SK-N-SH (cell line): ENCODE measurements at places on chromosomes 5 and 9. TPM values are rescaled to one million over a fixed set of nuclear protein-coding genes. Genes with fewer than 3 reads are reported as not detected.

The HTR1A gene
- not detected in 2 replicates for polyA plus RNA-seq

GRCh38 chr5:128225245-128226030 lies 141.9 kb downstream of the SLC12A2 start:
- no peak for DNase-seq

The SHOC1 gene
- not detected in 2 replicates for polyA plus RNA-seq

DNA sequence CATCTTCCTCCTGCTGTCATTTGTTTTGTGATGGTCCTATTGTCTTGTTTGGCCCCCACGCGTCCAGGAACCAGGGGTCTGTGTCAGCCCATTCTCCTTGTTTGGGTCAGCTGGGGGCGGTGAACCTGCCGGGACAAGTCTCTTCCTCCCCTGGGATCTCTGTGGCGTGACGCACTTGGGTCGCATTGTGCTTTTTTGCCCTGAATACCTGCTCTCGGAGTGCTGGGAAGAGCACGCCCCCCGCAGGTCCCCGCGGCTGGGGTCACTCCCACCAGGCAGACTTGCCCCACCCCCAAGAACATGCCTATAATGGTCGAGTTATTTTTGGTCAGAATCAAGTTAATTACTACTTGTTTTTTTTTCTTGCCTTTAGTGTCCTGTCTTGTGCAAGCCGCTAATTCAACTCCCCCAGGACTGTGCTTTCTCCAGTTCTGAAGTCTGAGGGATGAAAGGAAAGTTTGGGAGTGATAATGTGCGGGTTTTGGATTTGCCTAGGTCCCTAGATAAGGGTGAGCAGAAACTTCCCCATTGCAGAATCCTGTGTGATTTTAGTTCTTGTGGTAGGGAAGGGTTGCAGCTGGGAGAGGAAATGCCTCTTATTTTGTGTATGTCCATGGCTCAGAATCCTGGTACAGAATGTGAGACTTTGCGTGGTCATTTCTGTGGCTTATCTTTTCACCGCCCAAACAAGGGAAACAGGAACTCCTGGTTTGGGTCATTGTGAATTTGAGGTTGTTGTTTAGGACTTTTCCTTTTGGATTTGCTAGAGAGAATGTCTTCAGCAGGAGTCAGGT lies 789 bp downstream of the ACER2 start:
- DNase-seq, result peak; percentile 63

DNA sequence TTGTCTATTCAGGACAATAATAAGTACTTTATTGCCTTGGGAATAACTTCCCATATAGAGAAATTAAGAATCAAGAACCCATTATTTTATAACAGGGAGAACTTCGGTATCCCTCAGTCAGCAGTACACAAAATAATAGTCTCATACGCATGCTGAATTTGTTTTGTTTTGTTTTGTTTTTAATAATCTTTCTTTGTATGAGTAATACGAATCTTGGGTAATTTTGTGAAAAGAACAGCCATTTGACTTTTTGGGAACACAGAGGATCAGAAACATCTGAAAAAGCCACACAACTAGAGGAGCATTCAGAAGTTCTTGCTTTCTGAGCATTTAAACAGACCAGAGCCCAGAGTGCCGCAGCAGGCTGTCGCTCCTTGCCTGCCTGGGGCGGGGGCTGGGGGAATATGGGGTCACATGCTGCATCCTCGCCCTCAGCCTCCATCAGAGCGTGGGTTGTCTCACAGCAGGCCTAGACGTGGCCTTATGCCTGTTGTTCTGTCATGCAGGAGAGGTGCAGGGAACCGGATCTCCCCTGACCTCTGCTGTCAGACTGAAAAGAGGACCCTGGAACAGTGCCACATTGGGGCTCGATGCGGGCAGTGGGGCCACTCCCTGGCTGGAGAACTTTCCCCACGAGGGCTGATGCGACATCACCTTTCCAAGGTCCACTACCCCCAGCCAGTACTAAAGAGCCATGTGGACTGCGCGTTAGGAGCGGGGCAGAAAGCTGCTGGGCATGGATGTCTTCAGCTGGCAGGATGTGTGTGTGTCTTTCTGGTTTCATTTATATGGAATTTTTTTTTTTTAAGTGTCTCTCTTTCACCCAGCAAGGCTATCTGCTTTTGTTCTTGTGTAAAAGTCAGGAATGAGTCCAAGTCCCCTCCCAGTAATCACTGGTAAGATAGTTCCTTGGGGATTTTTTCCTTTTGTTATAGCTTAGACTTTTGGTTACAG lies 133.4 kb upstream of the OTULINL start:
- peak; percentile 65 for DNase-seq

- no peak for DNase-seq
Observed at GRCh38 chr9:137956039-137956438, 78.5 kb downstream of the CACNA1B start.

- peak; percentile 21 for DNase-seq
Observed at GRCh38 chr5:96997265-96997859, 61.5 kb downstream of the LNPEP start.

- no peak for DNase-seq
Observed at GRCh38 chr5:127010362-127010761, 20.0 kb downstream of the MARCHF3 start.

The HCN1 gene
- not detected in 2 replicates for polyA plus RNA-seq

DNA sequence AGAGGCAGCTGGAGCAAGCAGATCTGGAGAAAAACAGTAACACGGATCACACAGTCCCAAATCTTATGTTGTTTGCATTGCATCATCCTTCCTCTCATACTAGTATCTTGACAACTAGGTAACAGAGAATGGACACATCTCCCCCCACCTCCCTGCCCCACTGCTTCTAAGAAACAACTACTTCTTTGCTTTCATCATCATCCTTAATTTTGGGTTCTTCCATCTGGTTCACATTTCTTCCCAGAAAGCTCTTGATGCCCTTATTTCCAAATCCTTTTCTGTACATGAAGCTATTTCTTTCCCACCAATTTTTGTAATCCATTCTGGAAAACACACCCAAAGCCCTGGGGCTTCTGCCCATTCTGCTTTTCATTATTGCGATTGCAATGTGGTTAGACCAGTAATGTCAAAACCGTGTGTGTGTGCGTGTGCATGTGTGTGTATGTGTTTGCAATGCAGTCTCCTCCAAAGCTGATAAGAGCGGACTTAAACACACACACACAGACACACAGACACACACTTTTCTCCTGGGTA lies 254.7 kb upstream of the SLC30A5 start:
- no peak for DNase-seq

GRCh38 chr9:70635790-70636189 lies 221.3 kb upstream of the KLF9 start:
- no peak for DNase-seq

The PLPP1 gene
- polyA plus RNA-seq, result 32.8 and 37.5 TPM in 2 replicates

The IL17B gene
- 0.16 TPM in 1 of 2 replicates, not detected in the other for polyA plus RNA-seq

DNA sequence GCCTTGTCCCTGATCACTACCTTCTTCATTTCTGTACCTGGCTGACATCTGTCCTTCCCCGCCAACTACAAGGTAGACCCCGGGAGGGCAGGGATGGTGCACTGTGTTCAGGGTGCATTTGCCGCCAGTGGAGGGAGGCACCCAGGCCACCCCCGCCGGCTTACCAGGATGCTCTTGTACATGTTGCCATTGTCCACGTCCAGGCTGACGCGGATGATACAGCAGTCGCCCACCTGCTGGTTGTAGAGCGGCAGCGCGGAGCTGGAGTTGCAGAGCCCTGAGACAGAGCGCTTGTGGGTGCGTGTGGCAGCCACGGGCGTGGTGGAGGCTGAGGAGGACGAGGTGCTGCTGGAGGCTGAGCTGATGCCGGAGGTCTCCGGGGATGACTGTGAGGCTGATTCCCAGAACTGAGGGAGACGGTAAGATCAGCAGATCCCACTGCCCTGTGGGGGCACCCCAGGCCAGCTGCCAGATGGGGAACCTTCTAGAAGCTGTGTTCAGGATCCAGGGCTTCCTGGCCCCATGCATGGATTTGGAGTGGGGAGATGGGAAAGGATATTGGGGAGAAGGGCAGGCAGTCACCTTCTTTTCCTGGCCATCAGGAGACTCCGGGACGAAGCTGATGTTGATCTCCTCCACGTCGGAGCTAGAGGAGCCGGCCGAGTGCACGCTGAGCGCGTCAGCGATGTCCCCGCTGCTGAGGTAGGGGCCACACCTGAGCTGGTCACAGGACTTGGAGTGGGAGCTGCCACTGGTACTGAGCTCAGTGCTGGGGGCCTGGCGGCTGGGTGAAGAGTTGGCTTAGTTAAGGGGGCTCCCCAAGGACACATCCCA lies 19.5 kb downstream of the RALGDS start:
- no peak for DNase-seq

DNA sequence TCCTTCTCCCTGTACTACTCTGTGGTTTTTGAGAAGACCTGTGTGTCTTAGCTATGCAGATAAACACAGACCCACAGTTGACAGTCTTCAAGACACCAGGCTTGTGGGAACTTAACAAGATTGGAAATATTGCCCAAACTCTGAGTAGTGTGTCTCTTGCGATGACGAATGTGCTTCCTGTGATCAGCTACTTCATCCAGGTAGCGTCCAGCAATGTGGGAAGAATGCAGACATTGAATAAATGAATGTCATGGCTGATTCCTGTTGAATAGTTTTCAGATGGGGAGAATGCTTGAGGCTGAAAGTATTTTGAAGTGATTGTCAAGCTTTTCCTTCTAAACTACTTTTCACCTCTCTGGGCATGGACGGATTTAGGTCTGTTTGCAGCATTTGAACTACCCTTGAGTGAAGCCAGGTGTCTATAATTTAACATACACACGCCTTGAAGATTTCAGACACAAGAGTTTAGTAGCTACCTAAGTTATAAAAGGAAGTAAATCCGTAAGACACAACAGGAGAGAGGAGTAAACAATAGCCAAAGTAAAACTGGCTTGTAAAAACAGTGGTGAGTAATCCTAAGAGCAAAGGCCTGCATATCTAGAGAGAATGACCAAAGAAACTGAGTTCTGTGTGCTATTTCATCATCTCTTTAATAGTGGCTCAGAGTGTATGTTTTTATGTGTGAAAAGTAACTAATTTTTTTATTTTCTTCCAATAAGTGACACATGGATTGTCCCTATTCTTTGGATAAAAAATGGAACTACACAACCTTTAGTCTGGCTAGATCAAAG lies 30.0 kb upstream of the ARL14EPL start:
- DNase-seq, result no peak

The KIAA1191 gene
- 100 and 127 TPM in 2 replicates for polyA plus RNA-seq

DNA sequence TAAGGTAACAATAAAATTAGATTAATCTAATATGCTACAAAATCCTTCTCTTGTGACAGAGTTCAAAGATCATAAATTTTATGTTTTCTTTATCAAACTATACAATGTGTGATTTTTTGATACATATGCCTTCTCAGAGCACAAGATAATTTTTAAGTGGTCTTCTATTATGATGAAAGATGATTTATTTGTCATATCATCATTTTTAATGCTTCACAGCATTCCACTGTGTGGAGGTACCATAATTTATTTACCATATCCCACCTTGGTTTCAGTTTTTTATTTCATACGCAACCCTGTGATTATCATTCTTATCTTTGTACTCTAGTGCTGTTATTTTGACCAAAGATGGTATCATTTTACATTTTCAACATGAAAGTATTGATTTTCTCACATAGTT lies 41.7 kb downstream of the POLK start:
- DNase-seq, result no peak

- DNase-seq, result no peak
Observed at GRCh38 chr9:91298311-91298710, 63.4 kb downstream of the AUH start.

DNA sequence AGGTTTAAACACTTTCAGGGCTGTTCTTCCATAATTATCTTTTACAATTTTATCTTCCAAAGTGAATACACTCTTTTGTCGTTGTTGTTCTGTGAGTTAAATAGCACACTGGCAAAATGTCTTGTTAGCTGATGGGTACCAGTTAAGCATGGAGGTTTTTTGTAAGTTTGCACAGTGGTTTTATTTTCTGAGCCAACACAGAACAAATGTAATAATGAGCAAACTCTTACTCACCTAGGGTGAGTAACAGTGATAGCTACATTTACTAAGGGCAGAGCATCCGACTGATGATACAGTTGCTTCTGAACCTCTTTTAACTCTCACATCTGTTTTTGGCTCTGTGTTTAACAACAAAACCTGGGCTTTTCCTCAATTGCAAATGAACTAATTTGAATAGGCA lies 103.2 kb downstream of the CTNND2 start:
- no peak for DNase-seq

DNA sequence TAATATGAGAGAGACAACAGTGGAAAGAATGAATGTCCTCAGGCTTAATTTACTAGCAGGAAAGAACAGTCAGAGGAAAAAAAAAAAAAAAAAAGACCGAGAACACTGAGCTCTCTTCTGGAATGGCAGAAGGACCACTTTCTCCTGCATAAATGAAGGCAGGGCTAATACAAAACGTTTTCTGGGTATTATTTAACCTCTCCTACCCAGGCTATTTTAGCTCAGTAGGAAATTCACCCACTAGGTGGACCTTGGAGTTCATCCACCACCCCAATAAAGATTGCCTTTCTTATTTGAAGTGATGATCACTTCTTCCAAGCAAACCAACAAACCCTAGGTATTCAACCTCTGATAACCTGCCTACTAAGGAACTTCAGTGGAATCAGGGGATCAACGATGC lies 3.7 kb downstream of the GLIS3 start:
- no peak for DNase-seq

The ARL14EPL gene
- polyA plus RNA-seq, result not detected in 2 replicates

- DNase-seq, result no peak
Observed at GRCh38 chr9:6142799-6143454, 72.7 kb upstream of the IL33 start.

DNA sequence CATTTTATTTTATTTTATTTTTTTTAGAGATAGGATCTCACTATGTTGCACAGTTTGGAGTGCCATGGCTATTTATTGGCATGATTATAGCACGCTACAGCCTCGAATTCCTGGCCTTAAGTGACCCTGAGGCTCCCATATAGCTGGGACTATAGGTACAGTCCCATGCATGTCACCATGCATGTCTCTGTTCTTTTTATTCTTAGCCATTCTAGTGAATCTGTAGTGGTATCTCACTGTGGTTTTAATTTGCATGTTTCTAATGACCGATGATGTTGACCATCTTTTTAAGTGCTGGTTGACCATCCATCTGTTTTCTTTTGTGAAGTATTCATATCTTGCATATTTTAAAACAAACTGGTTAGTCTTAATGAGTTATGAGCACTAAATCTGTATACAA lies 76.1 kb downstream of the SLC44A1 start:
- DNase-seq, result no peak
